DND-41 (cell line): ENCODE measurements at places on chromosomes 2 and 18.

DNA sequence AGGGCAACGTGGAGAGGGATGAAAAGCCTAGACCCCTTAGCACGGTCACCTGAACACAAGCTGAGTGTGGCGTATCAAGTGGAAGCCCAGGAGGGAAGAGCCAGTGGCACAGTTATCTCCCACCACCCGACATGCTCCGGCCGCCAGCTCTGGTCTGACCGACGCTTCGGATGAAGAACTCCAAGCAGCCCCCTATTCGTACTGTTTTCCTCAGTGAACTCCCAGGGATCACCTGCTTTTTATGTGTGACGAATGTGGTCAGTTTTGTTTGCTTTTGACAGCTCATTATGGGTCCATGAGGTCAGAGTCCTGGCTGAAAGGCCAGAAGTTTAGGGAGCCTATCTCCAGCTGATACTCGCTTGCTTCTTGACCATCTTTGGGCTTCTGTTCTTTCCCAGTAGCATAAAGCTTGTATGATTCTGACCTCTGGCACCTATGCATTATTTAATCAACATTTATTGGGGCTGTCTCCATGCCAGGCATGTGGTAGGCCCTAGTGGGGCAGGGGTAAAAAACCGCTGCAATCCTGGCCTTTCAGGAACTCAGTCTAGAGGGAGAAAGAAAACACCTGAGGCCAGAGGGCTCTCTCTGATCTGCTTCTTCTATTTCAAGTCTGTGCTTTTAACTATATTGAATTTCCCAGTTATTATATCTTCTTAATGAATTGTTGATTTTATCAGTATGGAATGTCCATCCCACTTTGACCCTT lies 33.0 kb upstream of the MRPL33 start:
- no peak for DNase-seq

GRCh38 chr2:190809876-190810525 lies 70.6 kb upstream of the GLS start:
- no peak for DNase-seq

GRCh38 chr2:42288811-42289210 lies 72.2 kb downstream of the COX7A2L start:
- no peak for DNase-seq

GRCh38 chr2:209331291-209331844 lies 92.5 kb upstream of the MAP2 start:
- DNase-seq: no peak

DNA sequence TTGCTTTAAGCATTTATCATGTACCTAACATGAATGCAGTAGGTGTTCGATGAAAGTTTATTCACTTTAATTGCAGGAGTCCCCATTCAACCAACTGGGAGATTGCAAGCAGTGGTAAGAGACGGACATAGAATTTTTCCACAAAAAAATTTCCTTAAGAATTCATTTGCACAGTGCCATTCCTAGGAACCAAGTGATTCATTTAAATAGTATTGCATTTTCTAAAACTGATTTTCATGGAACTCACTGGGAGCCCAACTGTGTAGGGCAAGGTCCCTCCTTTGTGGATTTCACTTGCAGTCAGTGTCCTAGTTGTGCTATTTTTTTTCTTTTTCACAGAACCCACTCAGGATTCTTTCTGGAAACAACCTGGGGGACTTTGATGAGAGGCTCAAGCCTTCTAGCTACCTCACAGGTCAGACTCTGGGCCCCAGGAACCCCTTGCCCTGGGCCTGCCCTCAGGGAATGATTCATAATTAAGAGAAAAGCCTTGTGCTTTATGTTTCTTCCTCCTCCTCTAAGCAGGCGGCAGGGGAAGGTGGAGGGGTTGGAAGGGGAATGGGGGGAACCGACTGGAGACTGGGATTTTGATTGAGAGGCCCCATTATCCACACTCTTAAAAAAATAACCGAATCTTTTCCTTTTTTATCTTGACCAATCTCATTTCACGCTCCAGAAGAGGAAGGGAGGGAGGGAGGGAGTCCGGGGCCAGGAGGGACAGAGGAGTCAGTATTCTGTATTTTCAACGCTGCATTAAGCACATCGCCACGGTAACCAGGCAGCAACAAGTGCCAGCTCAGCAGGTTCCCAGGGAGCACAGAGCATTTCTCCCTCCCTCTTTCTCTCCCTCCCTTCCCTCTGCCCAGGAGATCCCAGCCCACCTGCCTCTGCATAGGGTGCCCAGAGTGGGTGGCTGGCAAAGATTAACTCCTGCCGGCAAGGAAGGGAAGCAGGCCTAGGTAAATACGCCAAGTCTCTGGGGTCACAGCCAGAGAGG lies 51.8 kb downstream of the PSD4 start:
- no peak for DNase-seq

- DNase-seq: no peak
These were observed 684.6 kb upstream of the SOX11 start for GRCh38 chr2:5007596-5007995.

- DNase-seq: no peak
These were observed 45.4 kb upstream of the TAF1B start for GRCh38 chr2:9797681-9798556.

DNA sequence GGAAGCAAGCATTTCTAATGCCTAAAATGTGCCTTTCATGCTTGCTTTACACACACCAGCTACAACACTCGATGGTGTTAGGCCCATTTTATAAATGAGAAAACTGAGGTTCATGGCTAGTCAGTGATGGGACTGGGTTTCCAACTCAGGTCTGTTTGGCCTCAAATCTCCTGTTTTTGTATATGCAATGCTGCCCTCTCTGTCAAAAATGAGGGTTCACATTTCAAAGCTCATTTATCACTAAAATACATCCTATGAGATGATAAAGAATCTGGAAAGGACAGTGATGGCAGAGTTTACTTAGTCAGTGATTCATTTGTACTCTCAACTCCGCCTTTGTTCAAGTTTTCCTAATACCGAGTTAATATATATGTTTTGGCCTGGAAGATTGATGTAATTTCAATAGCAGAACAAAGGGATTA lies 92.3 kb downstream of the KCTD1 start:
- no peak for DNase-seq

DNA sequence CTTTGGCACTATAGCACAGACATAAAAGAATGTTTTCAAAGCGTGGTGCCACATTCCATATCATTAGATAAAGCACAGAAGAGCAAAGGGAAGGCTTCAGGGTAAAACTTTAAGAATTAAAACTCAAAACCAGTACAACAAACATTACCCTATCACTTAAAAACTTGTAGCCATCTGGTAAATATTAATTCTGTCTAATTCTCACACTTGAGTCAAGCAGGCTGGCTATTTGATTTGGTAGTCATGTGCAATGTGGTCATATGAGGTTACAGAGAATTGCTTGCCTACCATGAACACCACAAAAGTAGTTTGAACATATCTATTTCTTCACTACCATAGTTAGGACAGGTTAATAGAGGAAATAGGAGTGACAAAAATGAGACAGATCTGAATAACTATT lies 244.9 kb downstream of the IRS1 start:
- DNase-seq: no peak

GRCh38 chr2:88596141-88596830 lies 31.0 kb downstream of the EIF2AK3 start:
- no peak for DNase-seq

- DNase-seq: no peak
These were observed 27.1 kb upstream of the SPTBN1 start for GRCh38 chr2:54429054-54429453.

- DNase-seq: no peak
These were observed 927.3 kb upstream of the CDH2 start for GRCh38 chr18:29104227-29104626.

- DNase-seq: no peak
These were observed 19.4 kb downstream of the TMEM87B start for GRCh38 chr2:112074506-112074905.

- no peak for DNase-seq
These were observed 25.1 kb upstream of the CAB39 start for GRCh38 chr2:230687498-230687897.

GRCh38 chr2:84026818-84027217 lies 432.3 kb downstream of the SUCLG1 start:
- no peak for DNase-seq

DNA sequence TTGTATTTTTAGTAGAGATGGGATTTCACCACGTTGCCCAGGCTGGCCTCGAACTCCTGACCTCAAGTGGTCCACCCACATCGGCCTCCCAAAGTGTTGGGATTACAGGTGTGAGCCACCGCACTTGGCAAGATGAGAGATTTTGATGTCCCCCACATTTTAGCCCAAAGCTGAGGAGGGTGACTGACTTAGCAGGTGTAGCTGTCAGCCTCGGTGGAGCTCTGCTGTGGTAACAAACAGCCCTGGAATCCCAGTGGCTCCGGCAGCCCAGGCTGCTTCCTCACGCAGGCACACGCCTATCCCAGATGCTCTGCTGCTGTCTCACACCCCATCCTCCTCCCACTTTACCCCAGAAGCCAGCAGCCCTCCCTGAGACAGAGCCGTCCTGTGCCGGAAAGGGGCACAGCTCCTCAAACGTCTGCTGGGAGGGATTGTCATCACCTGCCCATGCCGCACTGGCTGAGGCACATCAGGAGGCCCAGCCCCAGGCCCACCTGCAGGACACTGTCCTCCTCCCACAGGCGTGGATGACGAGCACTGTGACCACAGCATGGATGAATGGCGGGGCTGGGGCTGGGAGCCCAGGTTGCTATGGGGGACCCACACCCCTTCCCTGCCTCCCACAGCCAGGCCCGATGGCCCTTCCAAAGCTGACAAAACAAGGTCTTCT lies 10.6 kb upstream of the BOK start:
- DNase-seq: no peak

GRCh38 chr2:120530781-120531180 lies 184.8 kb downstream of the INHBB start:
- no peak for DNase-seq

GRCh38 chr18:57208047-57208446 lies 61.2 kb downstream of the BOD1L2 start:
- no peak for DNase-seq

DNA sequence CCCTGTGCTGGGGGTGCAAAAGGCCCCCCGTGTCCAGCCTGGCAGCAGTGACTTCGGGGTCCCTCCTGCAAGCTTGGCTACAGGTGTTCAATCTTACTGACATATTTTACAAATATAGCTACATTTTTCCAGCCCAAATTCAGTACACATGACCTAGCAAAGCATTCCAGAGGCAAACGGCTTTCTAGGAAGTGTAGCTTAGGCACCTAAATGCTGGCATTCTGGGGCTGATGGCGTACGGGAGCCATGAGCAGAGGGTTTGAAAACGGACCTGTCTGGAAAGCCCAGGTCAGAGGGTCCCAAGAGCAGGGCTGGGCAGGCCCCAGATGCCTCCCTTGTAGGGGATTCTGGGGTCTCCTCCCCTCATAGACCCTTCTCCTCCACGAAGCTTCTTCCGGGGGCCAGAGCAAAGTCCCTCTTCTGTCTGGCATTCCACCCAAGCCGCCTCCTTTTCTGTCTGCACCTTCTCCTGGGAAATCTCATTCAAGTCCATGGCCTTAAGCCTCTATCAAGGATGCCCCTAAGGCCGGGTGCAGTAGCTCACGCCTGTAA lies 63.3 kb upstream of the ASAP2 start:
- DNase-seq: no peak

DNA sequence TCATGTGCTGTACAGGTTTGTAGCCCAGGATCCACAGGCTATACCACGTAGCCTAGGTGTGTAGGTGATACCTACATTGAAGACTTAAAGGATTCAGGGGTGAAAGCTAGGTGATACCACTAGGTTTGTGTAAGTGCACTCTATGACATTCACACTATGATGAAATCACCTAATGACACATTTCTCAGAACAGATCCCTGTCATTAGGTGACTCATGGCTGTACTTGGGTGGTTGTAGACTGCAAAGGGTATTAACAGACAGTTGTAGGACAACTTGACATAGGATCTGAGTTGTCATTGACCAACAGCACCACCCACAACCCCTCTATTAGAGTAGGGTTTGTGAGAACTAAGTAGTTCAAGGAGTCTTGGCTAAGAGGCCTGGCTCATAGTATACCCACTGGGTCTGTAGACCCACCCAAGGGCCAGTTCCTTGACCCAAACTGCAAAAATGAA lies 27.7 kb upstream of the SMCHD1 start:
- no peak for DNase-seq

GRCh38 chr2:128307595-128307994 lies 11.1 kb downstream of the HS6ST1 start:
- DNase-seq: no peak

GRCh38 chr2:14616342-14616741 lies 16.2 kb upstream of the LRATD1 start:
- no peak for DNase-seq

GRCh38 chr2:222319586-222320435 lies 21.0 kb upstream of the PAX3 start:
- DNase-seq: no peak

DNA sequence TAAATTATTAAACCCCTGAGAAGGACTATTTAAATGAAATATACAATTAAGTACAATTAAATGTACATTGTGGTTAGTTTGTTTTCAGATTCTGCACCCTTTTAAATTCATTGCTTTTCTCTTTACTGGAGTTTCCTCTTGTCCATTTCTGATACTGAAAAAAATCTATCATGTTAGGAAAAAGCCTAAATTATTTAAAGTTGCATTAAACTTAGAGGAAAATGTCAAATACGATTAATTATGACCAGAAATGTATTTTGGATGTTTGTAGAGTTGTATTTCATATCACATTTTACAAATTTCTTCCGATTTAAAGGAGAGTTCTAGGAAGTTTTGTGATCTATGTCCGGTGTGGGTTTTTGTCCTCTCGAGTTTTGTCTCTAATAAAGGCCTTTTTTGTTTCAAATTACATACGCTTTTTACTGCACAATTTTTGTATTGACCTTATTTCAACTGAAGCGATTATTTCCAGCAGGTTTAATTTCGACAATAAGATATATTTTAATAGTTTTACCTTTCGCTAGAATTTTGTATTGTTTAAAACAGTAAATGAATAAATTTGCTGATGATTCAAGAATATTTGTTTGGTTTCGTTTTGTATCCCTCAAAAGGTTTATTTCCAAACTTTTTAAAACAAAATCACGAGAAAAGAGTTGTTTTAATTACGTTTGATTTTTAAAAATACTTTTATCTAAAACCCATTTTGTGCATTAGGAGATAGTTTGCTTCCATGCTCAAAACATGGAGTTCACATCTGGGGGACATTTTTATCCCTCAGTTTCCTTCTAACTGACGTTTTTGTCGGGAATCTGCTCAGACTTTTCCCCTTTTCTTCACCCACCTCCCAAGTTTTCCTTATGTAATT lies 3.3 kb upstream of the SATB2 start:
- no peak for DNase-seq

GRCh38 chr2:100110614-100111000 lies 31.8 kb downstream of the AFF3 start:
- DNase-seq: no peak

GRCh38 chr2:42850016-42850805 lies 57.8 kb upstream of the HAAO start:
- no peak for DNase-seq

DNA sequence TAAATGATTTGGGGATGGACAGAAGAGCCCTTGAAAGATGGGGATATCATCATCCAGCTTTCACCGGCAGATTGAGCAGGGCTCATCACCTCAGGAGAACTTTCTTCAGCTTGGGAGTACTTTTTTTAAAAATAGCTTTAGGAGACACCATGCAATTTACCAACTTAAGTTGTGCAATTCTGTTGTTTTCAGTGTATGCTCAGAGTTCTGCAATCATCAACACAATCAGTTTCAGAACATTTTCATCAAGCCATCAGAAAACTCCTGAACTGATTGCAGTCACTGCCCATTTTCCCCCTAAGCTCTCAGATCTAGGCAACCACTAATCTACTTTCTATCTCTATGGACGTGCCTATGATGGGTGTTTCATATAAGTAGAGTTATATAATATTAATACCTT lies 117.7 kb downstream of the CRIM1 start:
- no peak for DNase-seq
